Gastroesophageal sphincter (tissue), 4 donors: ENCODE measurements at places on chromosomes 7 and 10.

DNA sequence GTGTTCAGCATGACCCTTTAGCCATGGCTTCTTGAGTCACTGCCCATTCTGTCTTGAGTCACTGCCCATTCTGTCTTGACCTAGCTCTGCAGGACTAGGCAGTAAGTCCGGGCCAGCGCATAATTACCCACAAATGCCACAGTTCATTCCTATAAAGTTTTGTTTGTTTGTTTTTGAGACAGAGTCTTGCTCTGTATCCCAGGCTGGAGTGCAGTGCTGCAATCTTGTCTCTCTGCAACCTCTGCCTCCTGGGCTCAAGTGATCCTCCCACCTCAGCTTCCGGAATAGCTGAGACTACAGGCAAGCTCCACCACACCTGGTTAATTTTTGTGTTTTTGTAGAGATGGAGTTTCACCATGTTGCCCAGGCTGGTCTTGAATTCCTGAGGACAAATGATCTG is 32.7 kb upstream of the TARP start:
- H3K27me3 ChIP-seq = peaks cover 2% of the 10 kb centered on the region
- H3K36me3 ChIP-seq = no peaks in the 10 kb centered on the region
- ATAC-seq = no peak
- H3K4me3 ChIP-seq = no peak overlapping the region

- H3K27ac ChIP-seq = no peak overlapping the region
- no peaks in the 10 kb centered on the region for H3K27me3 ChIP-seq
- no peak overlapping the region for H3K4me3 ChIP-seq
- peak; percentile 92 for ATAC-seq
These were observed 565.5 kb upstream of the IGFBP3 start for GRCh38 chr7:46486256-46487206.

DNA sequence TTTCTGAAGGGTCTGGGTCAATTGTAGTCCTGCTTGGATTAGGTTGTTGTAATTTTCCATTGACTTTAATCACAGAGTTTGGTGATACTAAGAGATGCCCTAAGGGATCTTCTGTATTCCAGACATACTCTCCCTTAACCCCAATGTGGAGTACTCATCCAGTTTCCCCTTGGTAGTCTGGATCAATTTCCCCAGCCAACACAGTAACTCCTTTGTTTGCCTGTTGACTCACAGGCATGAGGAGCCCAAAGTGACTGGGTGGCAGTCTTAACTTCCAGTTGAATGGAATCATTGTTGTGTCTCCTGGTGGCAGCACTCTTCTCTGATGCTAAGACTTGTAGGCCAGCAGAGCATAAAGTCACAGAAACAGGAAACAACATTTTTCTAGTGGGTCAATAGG is 41.5 kb upstream of the PIK3CG start:
- H3K4me3 ChIP-seq = no peak overlapping the region
- H3K36me3 ChIP-seq = no peaks in the 10 kb centered on the region
- no peaks in the 10 kb centered on the region for H3K27me3 ChIP-seq
- H3K4me1 ChIP-seq = no peaks in the 10 kb centered on the region
- H3K27ac ChIP-seq = no peak overlapping the region
- no peak for ATAC-seq

GRCh38 chr10:49139028-49139845 is 5.4 kb upstream of the FAM170B start:
- no peaks in the 10 kb centered on the region for H3K36me3 ChIP-seq
- H3K27ac ChIP-seq = peak overlapping the region; percentile 49
- peak; percentile 28 for ATAC-seq
- no peak overlapping the region for H3K4me3 ChIP-seq
- no peaks in the 10 kb centered on the region for H3K27me3 ChIP-seq
- H3K4me1 ChIP-seq = peaks cover 6% of the 10 kb centered on the region

DNA sequence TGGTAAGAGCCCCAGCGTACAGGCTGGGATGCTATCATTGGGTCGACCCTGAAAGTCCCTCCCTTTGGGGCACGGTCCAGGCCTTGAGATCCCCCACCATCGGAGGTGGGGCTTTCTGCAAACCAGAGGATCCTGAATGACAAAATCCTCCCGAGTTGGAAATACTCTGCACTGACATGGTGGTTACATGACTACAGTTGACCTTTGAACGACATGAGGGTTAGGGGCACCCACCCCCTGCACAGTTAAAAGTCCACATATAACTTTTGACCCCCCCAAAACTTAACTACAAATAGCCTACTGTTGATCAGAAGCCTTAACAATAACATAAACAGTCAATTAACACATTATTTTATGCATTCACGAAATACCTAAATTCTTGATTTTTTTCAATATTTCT is 13.1 kb downstream of the HSPA12A start:
- H3K27me3 ChIP-seq = no peaks in the 10 kb centered on the region
- H3K36me3 ChIP-seq = no peaks in the 10 kb centered on the region
- ATAC-seq = no peak
- no peak overlapping the region for H3K4me3 ChIP-seq
- peaks cover 22% of the 10 kb centered on the region for H3K4me1 ChIP-seq

DNA sequence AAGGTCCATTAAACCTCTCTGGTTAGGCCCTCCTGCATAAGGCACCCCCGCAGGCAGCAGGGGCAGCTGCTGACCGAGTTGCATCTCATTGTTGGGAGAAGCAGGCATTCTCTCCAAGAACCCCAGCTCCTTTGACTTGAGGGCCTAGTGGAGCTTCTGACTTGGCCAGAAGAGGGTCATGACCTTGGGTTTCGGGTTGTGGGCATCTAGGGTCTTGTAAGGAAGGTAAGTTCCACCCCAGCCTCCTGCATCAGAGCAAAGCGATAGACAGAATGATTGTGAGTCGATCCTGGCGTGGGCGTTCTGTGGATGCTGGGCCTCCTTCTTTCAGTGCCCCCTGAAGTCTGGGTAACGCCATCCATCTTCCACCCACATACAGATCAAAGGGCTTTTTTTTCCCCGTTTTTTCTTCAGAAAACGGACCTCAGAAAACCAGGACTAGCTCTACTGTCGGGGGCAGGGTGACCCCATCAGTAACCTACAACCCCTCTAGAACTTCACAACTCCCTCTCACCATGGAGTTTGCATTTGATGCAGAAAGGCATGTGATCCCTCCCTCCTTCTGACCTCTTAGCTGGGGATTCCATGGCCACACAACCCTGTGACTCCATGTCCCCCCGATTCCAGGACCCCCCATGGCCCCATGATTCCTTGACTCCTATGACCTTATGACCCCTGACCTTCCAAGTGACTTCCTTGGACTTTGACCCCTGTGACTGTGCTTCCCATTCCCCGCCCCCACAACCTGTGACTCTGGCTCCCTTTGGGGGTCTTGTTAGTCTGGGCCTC is 3.0 kb downstream of the SEMA4G start:
- ATAC-seq = no peak
- H3K36me3 ChIP-seq = peaks cover 6% of the 10 kb centered on the region
- peaks cover 21% of the 10 kb centered on the region for H3K4me1 ChIP-seq
- no peak overlapping the region for H3K27ac ChIP-seq
- no peak overlapping the region for H3K4me3 ChIP-seq
- H3K27me3 ChIP-seq = no peaks in the 10 kb centered on the region

- no peaks in the 10 kb centered on the region for H3K36me3 ChIP-seq
- peak overlapping the region; percentile 35 for H3K4me3 ChIP-seq
- peak; percentile 59 for ATAC-seq
- no peak overlapping the region for H3K27ac ChIP-seq
- H3K27me3 ChIP-seq = peaks cover 100% of the 10 kb centered on the region
These were observed 79.9 kb upstream of the EN2 start for GRCh38 chr7:155377838-155378579.

- no peak overlapping the region for H3K27ac ChIP-seq
- no peaks in the 10 kb centered on the region for H3K4me1 ChIP-seq
- ATAC-seq = no peak
- H3K36me3 ChIP-seq = no peaks in the 10 kb centered on the region
- no peaks in the 10 kb centered on the region for H3K27me3 ChIP-seq
These were observed 25.1 kb upstream of the EIF4H start for GRCh38 chr7:74149071-74149470.

- no peaks in the 10 kb centered on the region for H3K4me1 ChIP-seq
- no peaks in the 10 kb centered on the region for H3K36me3 ChIP-seq
- H3K27me3 ChIP-seq = peaks cover 8% of the 10 kb centered on the region
These were observed 35.7 kb upstream of the DYNC1I1 start for GRCh38 chr7:95736635-95737034.

DNA sequence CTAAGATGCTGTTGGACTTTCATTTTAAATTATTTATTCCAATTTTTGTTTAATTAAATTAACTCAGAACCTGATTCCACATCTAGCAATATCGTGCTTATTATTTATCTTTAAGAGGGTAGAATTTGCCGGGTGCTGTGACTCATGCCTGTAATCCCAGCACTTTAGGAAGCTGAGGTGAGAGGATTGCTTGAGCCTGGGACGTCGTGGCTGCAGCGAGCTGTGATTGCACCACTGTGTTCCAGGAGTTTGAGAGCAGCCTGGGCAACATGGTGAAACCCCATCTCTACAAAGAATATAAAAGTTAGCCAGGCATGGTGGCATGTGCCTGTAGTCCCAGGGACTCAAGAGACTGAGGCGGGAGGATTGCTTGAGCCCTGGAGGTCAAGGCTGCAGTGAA is 47.8 kb downstream of the ZFAND4 start:
- no peak for ATAC-seq
- H3K27me3 ChIP-seq = no peaks in the 10 kb centered on the region
- no peak overlapping the region for H3K27ac ChIP-seq
- H3K4me3 ChIP-seq = no peak overlapping the region
- H3K36me3 ChIP-seq = peaks cover 40% of the 10 kb centered on the region
- no peaks in the 10 kb centered on the region for H3K4me1 ChIP-seq

GRCh38 chr10:35895331-35895730 is 253.2 kb upstream of the FZD8 start:
- no peak overlapping the region for H3K4me3 ChIP-seq
- no peaks in the 10 kb centered on the region for H3K36me3 ChIP-seq
- H3K4me1 ChIP-seq = no peaks in the 10 kb centered on the region
- ATAC-seq = no peak
- no peak overlapping the region for H3K27ac ChIP-seq

- no peak for ATAC-seq
- no peaks in the 10 kb centered on the region for H3K4me1 ChIP-seq
- H3K4me3 ChIP-seq = no peak overlapping the region
- H3K27ac ChIP-seq = no peak overlapping the region
- peaks cover 9% of the 10 kb centered on the region for H3K27me3 ChIP-seq
These were observed 259.3 kb upstream of the SHH start for GRCh38 chr7:156071612-156072011.

GRCh38 chr10:26829810-26830515 is 30.8 kb downstream of the ABI1 start:
- H3K4me1 ChIP-seq = peaks cover 15% of the 10 kb centered on the region
- no peaks in the 10 kb centered on the region for H3K27me3 ChIP-seq
- no peak for ATAC-seq
- H3K4me3 ChIP-seq = no peak overlapping the region

DNA sequence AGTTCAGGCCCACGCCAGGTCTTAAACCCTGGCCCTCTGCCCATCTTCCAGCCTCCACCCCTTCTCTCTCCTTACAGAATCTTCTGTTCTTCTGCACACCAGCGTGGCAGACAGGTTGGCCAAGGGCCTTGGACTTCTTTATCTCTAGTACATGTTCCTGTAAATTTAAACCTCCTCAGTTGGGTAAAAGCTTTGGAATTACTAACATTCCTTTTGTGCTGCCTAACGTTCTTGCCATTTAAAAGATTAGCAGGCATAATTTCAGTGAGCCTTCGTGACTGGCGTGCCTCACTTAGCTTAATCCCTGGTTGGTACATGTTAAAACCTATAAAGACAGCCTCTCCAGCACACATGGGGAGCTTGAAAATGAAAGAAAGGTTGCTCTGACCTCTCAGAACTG is 192.2 kb downstream of the CUX1 start:
- no peak for ATAC-seq
- no peak overlapping the region for H3K4me3 ChIP-seq

- H3K27me3 ChIP-seq = no peaks in the 10 kb centered on the region
- peaks cover 31% of the 10 kb centered on the region for H3K4me1 ChIP-seq
- no peak for ATAC-seq
- no peaks in the 10 kb centered on the region for H3K36me3 ChIP-seq
These were observed 2.1 kb upstream of the IDE start for GRCh38 chr10:92575961-92576360.

- H3K36me3 ChIP-seq = no peaks in the 10 kb centered on the region
- H3K27me3 ChIP-seq = no peaks in the 10 kb centered on the region
- H3K27ac ChIP-seq = no peak overlapping the region
- peaks cover 38% of the 10 kb centered on the region for H3K4me1 ChIP-seq
- no peak overlapping the region for H3K4me3 ChIP-seq
These were observed 216.2 kb downstream of the AUTS2 start for GRCh38 chr7:69814421-69814962.

GRCh38 chr7:42103456-42103855 is 133.6 kb downstream of the GLI3 start:
- no peak overlapping the region for H3K4me3 ChIP-seq
- peaks cover 9% of the 10 kb centered on the region for H3K36me3 ChIP-seq
- H3K4me1 ChIP-seq = peaks cover 14% of the 10 kb centered on the region
- peak; percentile 71 for ATAC-seq

GRCh38 chr7:106966121-106966520 is 78.4 kb upstream of the PRKAR2B start:
- no peaks in the 10 kb centered on the region for H3K27me3 ChIP-seq
- H3K27ac ChIP-seq = no peak overlapping the region
- H3K4me3 ChIP-seq = no peak overlapping the region
- no peaks in the 10 kb centered on the region for H3K4me1 ChIP-seq
- no peaks in the 10 kb centered on the region for H3K36me3 ChIP-seq
- ATAC-seq = no peak

DNA sequence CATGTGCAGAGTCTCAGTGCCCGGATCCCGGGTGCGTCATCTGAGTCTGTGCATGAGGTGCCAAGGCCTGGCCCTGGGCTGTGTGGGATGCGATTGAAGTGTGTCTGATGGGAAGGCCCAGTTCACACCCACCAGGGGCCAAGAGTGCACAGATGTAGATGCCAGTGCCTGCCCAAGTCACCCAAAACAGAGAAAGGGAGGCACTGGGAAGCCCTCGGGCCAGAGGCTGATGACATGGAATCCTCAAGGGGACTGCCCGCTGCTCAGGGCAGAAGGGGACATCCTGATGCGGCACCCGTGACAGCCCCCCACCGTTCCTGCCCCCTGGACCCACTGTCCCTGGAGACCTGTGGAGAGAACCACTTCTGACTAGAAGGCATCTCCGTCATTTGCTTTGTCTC is 72.2 kb upstream of the ZNF479 start:
- no peak overlapping the region for H3K27ac ChIP-seq
- H3K36me3 ChIP-seq = no peaks in the 10 kb centered on the region
- no peaks in the 10 kb centered on the region for H3K27me3 ChIP-seq
- no peak overlapping the region for H3K4me3 ChIP-seq
- ATAC-seq = no peak
- no peaks in the 10 kb centered on the region for H3K4me1 ChIP-seq

GRCh38 chr10:26486990-26487850 is 49.1 kb downstream of the APBB1IP start:
- H3K4me3 ChIP-seq = no peak overlapping the region
- peak overlapping the region; percentile 64 for H3K27ac ChIP-seq
- no peaks in the 10 kb centered on the region for H3K27me3 ChIP-seq
- H3K36me3 ChIP-seq = no peaks in the 10 kb centered on the region
- peak; percentile 75 for ATAC-seq

GRCh38 chr10:50501924-50502452 is 121.8 kb downstream of the SGMS1 start:
- no peak overlapping the region for H3K4me3 ChIP-seq
- H3K27ac ChIP-seq = no peak overlapping the region
- H3K27me3 ChIP-seq = no peaks in the 10 kb centered on the region
- H3K36me3 ChIP-seq = no peaks in the 10 kb centered on the region
- H3K4me1 ChIP-seq = peaks cover 4% of the 10 kb centered on the region
